Central memory CD4-positive, alpha-beta T cell (primary cell): ENCODE measurements at places on chromosomes 11 and 22.

DNA sequence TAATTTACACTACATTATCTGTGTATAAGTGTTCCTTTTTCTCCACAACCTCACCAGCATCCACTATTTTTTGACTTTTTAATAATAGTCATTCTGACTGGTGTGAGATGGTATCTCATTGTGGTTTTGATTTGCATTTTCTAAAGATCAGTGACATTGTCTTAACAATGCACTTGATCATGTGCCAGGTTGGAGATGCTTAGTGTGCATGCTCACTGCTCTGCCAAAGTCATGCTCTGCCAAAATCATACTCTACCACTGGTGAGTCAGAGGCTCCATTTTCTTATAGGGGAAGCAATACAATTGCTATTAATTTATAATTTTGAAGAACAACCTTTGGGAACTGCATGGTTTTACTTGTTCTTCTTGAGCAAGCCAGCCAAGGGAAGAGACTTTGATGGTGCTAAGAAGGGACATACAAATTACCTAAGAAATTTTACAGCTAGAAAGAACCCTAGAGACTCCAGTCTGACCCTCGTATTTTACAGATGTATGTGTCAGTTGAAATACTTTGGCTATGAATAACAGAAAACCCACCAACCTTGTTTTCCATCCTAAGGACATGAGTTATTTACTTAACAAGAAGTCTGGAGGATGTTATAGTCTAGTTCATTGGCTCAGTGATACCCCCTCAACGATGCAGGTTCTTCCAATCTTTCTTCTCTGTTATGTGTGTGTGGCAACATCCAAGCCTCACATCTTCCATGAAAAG is 368.9 kb downstream of the DDX10 start:
- DNase-seq = no peak

DNA sequence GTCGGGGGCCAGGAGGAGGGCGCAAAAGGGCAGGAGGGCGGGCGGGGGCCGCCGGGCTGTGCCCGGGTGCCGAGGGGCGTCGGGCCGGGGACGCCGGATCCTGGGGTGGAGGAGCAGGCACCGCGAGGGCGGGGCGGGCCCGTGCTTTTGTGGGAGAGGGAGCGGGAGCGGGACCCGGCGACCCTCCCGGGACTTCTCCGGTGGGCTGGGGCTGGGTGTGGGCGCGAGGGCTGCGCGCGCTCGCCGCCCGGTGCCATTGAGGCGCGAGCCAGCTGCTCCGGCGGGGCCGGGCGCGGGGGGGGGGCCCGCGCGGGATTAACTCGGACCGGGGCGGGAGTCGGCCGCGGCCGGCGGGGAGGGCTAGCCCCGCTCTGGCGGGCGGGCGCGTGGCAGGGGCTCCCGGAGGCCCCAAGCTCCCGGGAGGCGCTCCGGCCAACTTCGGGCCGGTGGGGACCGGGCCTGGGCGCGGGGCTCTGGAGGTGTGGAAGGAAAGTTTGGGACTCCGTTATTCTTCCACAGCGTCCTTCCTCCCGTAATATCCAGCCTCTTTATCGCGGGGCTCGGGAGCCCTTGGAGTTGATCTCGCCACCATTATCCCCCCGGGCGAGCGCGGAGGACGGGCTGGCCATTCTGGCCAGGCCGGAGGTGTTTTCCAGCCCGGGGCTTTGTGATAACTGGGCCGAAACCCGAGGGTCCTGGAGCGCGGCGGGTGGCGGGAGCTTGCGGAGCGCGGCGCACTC is 936 bp downstream of the CECR2 start:
- no peak for DNase-seq

- DNase-seq = peak; percentile 51
These were observed 2.5 kb upstream of the BEST1 start for GRCh38 chr11:61947486-61948210.

DNA sequence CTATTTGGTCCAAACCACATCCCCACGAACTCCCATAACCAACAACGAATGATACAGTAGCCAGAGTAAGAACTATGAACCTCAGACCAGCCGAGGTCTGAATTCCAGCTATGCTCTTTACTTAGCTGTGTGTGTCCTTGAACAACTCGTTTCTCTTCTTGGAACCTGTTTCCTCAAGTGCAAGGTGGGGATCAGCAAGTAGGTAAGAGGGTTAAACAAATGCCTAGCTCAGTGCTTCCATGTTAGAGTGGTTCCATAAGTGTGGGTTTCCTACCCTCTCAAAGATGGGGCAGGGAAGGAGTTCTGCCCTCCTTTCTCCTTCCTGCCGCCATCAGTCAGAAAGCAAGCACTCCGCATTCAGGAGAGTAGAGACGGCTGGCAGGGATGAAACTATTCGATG is 283.4 kb upstream of the SYN3 start:
- DNase-seq = no peak

DNA sequence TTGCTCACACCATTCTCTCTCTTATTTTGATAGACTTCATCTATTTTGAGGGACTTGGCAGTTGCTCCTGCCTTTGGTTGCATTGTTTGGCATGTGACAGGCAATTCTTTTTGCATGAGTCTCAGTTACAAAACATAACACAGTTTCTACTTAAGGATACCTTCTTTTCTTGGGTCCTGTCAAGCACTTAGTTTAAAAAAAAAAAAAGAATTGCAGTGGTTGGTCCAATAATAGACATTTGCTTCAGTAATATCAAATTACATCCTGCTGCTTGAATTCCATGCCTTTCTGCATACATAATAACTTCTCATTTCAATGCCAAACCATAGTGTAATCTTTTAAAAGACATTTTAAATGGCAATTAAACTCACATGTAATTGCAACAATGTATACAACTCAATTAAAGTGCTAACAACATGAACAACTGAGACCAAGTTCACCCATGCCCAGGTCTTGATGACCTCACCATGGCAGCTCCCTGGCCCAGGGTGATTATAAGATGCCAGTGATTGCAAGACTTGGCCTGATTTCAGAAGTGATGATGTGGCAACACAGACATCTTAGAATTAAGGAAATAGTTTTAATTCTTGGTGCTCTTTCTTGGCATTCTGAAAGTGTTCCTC is 32.2 kb upstream of the PLET1 start:
- no peak for DNase-seq

DNA sequence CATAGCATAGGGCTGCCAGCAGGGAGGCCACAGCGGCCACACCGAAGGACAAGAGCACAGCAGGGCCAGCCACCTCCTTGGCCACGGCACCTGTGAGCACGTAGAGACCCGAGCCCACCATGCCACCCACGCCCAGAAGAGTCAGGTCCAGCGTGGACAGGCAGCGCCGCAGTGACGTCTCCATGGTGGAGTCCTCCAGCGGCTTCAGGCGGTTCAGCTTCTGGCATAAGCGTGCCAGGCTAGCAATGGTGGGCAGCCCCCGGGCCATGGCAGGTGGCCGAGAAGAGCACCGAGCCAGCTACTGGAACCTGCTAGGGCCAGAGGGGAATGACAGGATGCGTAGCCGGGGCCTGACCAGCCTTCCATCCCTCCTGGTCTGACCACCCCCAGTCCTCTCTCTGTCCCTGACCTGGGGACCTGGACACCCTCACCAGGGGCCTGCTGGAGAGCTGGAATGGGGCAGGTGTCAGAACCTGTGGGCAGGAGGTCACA is 770 bp downstream of the SLC7A4 start:
- DNase-seq = no peak

GRCh38 chr11:86938900-86939880 is 16.0 kb downstream of the FZD4 start:
- DNase-seq = no peak

DNA sequence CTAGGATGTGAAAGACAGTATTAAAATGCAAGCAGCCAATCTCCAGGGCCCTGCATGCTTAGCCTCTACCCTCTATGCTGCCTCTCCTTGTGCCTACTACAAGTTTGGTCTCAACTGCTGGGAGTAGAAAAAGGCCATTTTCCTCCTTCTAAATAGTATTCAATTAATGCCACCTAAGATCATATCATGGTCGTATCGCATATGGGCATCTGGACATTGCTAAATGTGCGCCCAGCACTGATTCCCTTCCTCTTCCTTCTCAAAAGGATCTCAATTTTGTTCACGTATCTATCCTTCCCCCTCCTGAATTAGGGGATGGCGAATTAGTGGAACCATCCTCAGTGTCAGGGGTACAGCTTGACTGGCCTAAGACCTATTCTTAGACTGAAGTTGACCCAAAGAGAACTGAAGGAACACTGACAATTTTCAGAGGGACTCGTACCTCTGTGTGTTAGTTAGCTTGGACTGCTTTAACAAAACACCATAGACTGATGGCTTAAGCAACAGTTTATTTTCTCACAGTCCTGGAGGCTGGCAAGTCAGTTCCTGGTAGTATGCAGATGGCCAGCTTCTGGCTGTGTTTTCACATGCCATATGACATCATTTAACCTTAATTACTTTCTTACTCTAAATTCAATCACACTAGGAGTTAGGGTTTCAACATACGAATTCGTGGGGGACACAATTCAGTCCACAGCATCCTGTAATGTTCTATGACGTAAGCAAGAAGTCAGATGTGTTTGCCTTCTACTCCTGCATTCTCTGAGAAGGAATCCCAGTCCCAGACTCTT is 8.5 kb upstream of the NUP50 start:
- no peak for DNase-seq

DNA sequence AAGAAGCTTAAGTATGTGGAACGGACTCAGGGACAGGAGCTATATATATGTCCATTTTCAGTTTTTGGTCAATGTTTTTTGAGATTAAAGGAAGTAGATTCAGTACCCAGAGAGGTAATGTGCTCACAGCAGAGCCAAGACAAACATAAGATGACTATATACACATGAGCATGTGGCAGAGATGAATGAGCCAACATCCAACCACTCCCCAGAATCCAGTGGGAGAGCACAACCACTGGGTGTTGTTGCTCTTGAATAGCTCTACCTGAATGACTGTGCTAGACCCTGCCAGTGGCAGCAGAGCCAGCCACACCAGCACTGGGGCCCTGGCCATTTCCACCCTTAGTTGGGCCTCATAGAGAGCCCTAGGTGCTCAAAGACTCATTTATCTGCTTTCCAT is 10.7 kb upstream of the SYTL2 start:
- no peak for DNase-seq

DNA sequence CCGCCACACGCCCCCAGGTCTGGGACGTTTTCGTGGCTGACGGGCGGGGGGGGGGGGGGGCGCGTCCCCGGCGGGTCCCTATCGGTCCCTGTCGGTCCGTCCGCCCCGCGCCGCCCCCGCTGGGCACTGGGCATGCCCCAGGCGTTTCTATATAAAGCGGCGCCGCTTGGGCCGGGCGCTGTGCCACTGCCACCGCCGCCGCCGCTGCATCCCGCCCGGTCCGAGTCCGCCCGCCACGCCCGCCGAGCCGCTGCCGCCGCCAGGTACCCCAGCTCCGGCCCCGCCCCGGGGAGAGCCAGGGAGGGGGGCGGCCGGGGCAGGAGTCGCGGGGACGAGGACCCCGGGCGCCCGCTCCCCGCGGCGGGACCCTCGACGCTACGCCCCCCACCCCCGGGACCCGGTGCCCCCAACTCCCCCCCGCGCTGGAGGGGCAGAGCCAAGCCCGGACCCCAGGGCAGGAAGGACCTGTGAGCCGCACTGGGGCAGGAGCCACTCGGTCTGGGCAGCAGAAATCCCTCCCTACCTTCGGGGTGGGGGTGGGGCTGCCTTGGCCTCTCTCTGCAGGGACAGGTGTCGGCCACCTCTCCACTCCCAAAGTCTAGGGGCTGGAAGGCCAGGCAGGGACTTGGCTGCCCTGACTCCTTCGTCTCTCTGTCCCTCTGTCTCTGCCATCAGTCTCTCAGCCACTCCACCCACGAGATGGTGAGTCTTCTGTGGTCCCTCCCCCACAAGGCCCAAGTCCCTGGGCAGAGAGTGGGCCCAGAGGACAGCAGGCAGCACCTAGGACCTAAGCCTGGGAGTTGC is at the start of gene CARNS1:
Gene CARNS1, plus strand, starts transcription at position 178 of the 804 bp plus-strand sequence. Its CDS starts 522 bp downstream, at position 700.
- DNase-seq = no peak

DNA sequence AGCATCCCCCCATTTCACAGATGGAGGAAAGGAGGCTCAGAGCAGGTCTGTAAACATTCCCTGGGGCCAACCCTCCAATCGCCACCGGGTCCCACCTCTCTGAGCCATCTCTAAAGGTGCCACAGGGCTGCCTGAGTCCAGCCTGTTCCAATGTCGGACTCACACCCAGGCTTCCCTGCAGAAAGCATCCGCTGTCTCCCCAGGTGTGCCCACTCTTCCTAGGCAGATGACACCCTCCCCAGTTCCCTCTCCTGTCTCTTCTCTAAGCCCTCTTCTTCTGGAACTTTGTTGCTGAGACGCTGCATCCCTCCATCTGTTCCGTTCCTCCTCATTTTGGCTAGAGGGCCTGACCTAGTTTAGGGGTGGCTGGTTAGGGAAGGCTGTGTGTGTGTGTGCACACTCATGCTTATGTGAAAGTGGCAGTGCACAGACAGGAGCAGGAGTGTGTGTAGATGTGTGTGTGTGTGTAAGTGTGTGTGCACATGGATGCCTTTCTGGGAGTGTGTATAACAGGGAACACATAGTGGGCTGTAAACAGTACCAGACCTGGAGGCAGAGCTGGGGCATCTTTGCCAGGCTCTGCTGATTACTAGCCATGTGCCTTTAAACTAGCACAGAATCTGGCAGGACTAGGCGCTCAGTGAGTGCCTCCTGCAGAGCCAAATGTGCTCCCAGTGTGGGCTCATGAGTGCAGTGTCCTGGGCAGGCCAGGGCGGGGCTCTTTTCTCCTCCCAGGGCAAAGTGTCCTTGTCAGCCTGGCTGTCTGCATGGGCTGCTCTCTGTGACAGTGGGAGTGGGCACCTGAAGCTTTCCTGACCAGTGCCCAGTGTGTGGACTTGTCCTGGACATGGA is 77.3 kb upstream of the NECTIN1 start:
- no peak for DNase-seq

DNA sequence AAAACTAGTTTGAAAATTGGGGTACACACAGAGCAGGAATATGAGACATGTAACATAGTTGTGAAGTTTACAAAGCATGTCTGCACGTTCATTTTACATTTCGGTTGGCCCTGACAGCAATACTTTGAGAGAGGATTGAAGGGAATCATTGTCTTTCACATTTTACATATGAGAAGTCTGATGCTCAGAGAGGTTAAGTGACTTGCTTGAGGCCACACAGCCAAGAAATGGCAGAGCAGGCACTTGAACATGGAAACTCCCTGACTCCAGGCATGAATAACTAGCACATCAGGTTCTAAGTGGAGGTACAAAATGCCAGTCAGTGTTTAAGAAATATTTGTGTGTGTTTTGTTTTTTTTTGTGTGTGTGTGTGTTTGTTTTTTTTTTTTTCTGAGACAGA is 53.6 kb downstream of the APOL3 start:
- no peak for DNase-seq

GRCh38 chr11:10638316-10638925 is 55.1 kb downstream of the IRAG1 start:
- DNase-seq = no peak

GRCh38 chr22:44537015-44537414 is 39.0 kb upstream of the RTL6 start:
- DNase-seq = no peak

DNA sequence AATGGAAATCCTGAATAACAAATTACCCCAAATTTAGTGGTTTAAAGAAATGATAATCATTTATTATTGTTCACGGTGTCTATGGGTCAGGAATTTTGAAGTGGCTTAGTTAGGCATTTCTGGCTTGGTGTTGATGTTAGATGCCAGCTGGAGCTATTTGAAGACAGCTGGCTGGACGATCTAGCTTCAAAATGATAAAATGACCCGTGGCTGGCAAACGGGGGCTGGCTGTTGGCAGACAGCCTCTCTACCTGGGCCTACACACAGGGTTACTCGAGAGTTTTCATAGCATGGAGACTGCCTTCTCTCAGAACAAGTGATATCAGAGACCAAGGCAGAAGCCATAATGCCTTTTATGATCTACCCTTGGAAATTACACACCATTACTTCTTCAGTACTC is 285.2 kb downstream of the METTL15 start:
- DNase-seq = no peak

GRCh38 chr11:19844806-19845205 is 132.2 kb downstream of the NAV2 start:
- DNase-seq = no peak
